ENCODE measurements at places on chromosomes 12 and 14. TPM values are rescaled to one million over a fixed set of nuclear protein-coding genes. Genes with fewer than 3 reads are reported as not detected.

TCL1A gene
- total RNA-seq, result not detected

ASB8 gene
- total RNA-seq, result 11.4 TPM

OVCH1 gene
- not detected for total RNA-seq

DNAI7 gene
- total RNA-seq, result not detected

All from epithelial cell of umbilical artery (primary cell).